Cerebellum (tissue), 4 donors: ENCODE measurements at places on chromosomes 5 and 9. TPM values are rescaled to one million over a fixed set of nuclear protein-coding genes. Genes with fewer than 3 reads are reported as not detected.

DNA sequence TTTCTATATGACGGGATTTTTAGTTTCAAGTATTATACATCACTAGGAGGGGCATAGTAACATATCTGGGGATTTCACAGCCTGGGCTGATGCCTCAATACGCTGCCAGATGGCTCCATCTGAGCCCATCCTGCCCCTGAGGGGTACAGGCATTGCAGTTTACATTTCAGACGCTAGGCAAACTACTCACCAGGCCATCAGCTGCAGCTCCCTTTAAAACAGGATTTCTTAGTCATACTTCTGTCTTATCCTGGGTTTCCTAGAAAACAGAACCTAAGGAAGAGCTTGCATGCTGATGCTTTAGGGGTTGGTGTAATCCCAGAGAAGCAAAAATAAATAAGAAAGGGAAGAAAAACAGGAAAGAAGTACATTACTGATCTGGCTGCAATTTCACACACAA, 372.8 kb upstream of the PIK3R1 start:
- DNase-seq: no peak

DNA sequence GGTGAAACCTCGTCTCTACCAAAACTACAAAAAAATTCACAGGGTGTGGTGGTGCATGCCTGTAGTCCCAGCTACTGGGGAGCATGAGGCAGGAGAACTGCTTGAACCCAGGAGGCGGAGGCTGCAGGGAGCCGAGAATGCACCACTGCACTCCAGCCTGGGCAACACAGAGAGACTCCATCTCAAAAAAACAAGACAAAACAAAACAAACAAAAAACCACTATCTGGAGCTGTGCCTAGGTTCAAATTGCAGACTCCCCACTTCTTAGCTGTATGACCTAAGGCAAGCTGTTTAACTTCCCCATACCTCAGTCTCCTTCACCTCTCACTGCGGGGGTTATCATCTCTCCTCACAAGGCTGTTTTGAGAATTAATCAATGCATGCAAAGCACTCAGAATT, 68.0 kb downstream of the MAPKAP1 start:
- DNase-seq: no peak

C1QTNF3 gene
- 52.7 TPM for total RNA-seq

DNA sequence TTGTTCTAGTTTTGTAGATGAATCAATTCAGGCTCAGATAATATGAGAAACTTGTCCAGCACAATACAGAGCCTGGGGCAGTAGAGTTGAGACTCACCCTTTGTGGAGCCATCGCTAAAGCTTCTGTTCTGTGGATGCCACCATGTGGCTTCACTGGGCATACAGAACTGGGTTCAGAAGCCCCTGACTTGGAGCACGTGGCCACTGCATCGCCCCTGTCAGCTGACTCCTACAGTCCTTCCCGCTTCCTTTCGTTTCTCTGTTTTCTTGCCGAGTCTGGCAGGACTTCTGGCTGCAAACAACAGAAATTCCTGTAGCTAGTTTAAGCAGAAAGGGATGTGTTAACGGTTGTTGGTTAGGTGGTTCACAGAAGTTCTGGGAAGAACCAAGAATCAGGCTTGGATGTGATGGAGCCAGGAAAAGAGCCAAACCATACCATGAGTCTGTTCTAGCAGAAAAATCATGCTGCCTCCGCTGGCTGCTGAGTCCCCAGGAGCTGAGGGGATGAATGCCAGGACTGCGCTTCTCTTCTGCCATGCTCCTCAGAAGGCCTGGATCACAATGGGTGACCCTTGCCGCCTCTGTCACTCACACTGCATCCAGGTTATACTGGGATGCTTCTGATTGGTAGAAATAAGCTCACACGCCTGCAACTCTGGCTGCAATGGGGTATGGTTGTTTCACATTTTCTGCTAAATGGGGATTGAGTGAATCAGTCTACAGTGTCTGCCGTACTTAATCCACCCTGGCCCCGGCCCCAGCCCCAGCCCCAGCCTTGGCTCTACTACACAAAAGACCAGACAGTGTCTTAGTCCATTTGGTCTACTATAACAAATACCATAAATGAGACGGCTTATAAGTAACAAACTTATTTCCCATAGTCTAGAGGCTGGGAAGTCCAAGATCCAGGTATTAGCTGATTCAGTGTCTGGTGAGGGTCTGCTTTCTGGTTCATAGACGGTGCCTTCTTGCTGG, 262.5 kb downstream of the GOLPH3 start:
- peak; percentile 10 for DNase-seq

DNA sequence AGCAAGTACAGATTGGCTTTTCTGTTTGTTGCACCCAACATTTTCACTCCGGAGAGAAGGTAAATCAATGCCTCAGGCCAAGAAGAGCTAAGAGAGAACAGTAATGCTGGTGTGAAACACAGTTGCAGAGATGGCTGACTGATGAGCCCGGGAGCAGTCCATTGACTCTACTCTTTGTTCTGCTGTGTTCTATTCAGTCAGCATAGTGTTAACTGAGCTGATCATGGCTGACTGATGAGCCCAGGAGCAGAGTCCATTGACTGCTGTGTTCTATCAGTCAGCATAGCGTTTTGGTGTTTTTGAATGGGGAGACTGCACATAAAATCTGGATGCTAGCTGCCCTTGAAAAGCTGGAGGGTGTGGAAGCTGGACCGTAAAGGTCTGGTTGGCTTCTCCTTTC, 141.4 kb downstream of the FRMD3 start:
- no peak for DNase-seq

NAIP gene
- total RNA-seq: 90.8 TPM

DNA sequence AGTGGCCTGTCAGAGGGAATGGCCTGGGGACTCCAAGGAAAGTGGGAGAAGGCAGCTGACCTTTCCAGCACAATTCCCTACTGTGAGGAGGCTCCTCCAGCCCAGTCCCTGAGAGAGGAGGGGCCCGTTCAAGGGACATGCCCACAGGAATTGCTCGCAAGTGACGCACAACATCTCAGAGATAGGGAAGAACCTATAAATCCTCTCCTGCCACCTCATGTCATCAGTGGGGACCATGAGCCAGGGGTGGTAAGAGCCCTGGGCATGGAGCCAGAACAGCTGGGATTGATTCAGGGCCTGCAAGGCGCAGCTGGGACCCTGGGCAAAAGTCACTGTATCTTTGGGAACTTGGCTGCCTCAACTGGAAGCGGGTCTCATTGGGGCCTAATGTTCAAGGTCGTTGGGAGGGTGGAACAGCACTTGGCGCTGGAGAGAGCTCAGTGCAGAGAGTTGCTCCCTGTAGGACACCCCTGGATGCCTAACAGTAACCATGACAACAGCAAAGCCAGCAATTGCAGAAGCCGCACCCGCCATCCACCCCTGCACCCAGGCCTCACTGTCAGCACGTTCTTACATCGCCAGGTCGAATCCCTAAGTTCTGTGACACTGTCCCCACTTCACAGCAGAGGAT, 41.3 kb upstream of the ORM1 start:
- no peak for DNase-seq

GRCh38 chr9:112892981-112893380, 2.3 kb upstream of the SLC46A2 start:
- DNase-seq: no peak

- peak; percentile 69 for DNase-seq
These were observed at the start of gene SLC46A2 for GRCh38 chr9:112890106-112891081. Gene SLC46A2 (minus strand): TSS chr9:112890876. CDS start chr9:112890681, 195 bp downstream.
